ENCODE measurements at places on chromosomes 5 and 9.

DNA sequence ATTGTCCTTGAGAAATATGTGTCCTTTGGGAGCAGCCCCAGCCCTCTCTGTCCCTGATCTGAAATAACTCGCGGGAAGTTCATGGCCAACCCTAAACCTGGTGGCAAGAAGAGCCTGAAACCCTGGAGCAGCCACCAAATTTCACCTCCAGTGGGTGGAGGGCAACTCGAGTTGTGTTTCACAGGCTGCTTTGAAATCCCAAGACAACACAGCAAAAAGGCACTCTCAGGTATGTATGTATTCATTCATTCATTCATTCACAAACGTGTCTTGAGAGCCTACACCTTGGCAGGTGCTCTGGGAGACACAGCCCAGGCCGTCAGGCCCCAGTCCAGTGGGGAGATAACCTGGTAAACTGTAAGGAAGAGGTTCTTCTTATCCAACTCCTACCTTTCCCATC lies 35.7 kb upstream of the ALDH1B1 start:
- no peak for DNase-seq

GRCh38 chr9:14242150-14242805 lies 71.7 kb downstream of the NFIB start:
- no peak for DNase-seq

DNA sequence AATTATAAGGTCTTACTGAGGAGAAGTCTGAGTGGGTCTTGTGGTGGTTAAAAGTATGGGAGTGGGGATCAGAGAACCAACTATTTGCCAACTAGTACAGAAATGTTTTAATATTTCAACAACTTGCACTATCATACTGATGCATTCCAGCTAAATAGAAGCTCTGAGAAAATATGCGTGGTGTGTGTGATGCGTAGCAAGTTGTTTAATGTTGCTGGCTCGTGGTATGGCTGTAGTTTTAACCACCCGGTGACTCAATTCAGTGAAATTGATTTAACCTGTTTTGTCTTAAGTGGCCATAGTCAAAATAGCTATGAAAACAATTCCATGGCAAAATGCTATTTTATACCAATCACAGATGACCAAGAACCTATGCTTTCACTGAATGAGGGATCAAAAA lies 176.5 kb upstream of the SLC24A2 start:
- DNase-seq = no peak

DNA sequence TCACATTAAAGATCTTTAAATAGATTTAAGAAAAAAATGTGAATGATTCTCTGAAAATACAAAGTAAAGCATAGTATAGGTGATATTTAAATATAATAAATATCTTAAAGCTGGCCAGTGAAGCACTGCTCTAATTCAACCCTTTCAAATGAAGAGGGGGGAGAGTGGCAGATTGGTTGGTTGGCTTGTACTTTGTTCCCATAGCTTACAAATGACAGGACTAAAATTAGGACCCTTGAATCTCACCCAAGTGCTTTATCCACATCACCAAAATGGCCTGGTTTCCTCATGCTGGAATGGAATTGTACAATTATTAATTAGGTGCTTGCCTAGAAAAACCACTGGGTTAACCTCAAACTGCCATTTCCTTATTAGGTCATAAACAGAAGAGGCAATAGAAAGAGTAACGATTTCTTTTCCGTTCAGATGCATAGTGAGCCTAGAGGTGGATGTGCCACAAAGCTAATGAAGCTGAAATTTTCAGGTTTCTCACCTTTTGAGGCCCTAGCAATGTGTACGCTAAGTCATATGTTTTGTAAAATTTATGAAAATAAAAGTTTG lies 354.5 kb upstream of the CDH6 start:
- no peak for DNase-seq

GRCh38 chr9:91208837-91209236 lies 152.9 kb downstream of the AUH start:
- no peak for DNase-seq

- no peak for DNase-seq
Measured at GRCh38 chr9:95887926-95888497, 12.5 kb downstream of the ERCC6L2 start.

DNA sequence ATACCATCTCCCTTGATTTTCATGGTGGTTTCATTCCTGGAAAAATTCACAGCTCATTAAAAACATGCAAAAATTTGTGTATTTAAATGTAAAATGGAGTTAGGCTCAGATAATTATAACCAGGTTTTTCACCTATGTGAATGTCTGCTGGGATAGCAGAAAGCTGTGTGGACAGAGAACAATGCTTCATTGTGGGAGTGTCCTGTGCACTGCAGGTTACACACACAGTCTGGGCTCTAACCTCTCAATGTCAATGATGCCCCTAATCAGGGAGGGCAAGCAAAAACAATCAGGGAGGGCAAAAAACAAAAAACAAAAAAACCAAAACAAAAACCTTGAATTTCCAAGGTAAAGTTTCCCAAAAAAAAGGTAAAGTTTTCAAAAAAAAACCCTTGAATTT lies 158.9 kb upstream of the KLF9 start:
- no peak for DNase-seq

- DNase-seq = no peak
Measured at GRCh38 chr9:90515510-90515909, 127.1 kb downstream of the DIRAS2 start.

DNA sequence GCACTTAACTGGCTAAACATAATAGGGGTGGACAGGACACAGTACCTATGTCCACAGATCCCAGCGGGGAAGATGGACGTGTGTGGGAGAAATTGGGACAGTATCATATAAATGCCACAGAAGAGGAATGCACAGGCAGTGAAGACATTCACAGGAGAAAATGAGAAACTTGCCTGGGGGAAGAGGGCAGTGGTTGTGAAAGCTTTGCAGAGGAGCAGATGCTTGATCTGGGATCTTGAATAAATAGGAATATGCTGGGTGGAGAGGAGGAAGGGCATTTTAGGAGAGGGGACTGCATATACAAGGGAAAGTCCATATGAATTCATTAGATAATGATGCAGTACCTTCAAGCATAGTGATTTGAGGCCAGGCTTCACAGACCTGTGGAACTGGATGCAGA lies 13.6 kb downstream of the TMEM268 start:
- DNase-seq = no peak

DNA sequence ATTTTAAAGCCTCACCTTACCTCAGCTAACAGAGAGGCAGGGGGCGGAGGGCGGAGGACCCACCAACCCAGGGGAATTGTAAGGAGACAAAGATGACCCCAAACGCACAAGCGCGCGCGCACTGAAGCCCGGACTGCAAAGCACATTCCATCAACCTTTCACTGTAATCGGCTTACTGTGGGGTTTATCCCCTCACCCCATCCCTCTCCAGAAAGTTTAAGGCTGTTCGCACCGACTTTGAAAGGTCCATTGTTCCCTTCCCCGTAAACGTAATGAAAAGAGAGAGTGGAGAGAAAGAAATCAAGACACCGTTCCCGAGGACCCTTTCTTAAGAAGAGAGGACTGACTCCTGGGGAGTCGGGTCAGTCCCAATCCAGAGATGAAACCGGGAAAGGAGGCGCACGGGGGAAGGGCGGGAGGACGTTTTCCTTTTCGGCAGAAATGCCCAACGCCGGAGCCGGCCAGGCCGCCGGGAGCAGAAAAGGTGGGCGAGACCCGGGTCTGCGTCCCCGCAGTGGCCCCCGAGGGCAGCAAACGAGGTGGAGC lies 464 bp downstream of the CEMIP2 start:
- peak; percentile 47 for DNase-seq

DNA sequence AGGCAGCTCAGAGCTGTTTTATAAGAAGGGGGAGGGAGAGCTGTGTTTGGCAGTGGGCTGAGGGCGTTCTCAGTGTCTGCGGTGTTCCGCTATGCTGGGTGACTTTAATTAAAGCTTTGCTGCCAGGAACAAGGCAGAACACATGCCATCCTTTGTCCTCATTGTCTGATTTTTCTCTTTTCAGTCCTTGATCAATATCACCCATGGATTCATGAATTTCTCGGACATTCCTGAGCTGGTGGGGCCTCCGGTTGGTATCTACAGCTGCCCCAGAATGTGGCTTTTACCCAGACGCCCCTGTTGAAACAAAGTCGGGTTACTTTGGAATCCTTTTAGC lies 66.5 kb upstream of the TGFBR1 start:
- DNase-seq = no peak

DNA sequence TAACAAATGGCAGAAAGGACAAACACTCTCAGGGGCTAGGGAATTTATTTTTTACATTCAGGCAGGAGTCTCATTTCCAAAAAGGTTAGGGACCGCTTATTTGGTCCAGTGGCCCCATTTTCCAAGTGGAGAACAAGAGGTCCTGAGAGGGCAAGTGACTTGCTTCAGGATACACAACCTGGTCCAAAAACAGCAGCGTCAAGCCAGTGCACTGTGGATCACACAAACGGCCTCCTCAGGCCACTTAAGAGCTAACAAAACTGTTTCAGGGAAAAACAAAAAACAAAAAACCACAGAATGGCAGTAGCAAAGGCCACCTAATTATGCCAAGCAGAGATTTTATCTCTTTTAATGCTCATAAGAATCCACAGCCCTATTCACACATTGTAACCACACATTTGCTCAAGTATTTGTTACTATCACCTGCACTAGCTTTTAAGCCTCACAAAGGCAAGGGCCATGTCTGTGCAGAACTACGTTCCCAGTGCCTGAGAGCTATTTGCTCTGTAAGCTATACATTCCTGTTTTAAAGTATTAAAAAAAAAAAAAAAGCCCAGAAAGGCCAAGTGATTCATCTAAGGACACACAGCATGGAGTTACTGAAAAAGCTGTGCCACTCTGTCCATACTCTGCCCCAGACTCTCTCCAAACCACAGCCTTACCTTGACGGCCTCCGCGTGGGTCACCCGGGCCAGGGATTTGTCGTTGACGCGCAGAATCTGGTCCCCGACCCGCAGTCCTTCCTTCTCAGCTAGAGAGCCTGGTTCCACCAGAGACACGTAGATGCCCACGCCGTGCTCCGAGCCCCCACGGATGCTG lies 1.5 kb downstream of the WHRN start:
- DNase-seq = no peak

- DNase-seq = no peak
Measured at GRCh38 chr9:33285502-33285901, 4.8 kb upstream of the NFX1 start.

- DNase-seq = no peak
Measured at GRCh38 chr9:34451545-34451944, 6.8 kb downstream of the FAM219A start.

GRCh38 chr5:21164425-21164824 lies 1176.4 kb upstream of the CDH18 start:
- DNase-seq = peak; percentile 42
